ELR (cell line): ENCODE measurements at places on chromosomes 6 and 20.
A peak's percentile ranks its signal among the peaks of the same experiment; 100 is the strongest.

- peak; percentile 38 for DNase-seq
These were observed 150.8 kb downstream of the EDN1 start for GRCh38 chr6:12440981-12441380.

DNA sequence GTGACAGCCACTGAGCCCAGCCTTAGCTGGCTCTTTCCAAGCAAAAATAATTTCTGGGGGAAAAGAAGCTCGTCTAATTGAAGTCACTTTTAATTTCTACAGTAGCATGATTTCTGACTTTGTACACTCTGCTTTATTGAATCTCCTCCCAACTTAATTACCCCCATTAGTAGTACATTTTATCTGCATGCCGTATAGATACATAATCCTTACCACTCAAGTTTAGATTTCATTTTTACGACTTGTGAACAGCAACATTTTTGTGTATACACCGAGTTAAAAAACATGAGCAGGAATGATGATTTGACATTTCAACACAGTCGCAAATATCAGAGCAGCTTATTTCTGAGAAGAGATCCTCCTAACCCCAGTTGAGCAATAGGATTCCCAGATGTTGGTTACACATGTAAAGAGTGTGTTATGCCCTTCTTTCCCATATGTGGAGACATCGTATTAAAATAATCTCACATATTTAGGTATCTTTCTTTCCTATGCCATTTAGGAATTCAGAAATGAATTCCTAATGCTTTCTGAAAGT, 127.3 kb upstream of the MTHFD1L start:
- no peak for DNase-seq

DNA sequence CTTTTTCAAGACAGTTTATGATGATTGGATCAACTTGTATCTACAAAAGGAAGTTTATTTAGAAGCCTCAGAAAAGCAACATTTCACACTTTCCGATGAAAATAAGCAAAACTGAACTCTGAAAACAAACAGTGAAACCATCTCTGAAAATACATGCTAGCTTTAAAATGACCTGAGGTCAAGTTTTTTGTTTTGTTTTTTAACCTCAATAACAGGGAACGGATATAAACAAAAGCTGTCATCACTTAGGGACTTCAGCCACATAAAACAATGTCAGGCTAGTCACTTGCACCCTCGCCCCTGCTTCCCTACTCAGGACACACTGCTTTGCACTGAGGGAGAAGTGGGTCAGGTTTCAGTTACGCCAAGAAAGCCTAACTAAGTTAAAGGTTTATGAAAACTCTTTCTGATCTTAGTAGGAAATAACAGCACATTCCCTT, 11.6 kb downstream of the BACH2 start:
- DNase-seq = peak; percentile 16

- DNase-seq = no peak
These were observed 20.5 kb downstream of the UBE2V1 start for GRCh38 chr20:50092436-50092835.

DNA sequence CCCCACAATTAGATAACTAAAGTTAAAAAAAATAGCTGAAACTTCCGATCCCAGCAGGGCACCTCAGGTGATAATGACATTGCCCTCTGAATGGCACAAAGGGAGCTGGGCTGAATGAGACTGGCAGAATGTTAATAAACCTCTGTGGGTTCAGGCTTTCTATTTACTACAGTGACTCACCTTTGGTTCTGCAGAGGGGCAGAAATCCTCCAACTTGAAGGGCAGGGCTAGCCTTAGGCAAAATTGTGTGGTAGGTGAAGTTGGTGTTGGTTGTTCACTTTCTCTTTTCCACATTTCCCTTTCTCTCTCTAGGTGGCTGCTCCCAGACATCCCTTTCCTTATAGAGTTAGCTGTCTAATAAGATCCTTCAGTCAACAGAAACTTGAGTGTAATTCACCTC, 625.2 kb downstream of the EPM2A start:
- DNase-seq = peak; percentile 33

DNA sequence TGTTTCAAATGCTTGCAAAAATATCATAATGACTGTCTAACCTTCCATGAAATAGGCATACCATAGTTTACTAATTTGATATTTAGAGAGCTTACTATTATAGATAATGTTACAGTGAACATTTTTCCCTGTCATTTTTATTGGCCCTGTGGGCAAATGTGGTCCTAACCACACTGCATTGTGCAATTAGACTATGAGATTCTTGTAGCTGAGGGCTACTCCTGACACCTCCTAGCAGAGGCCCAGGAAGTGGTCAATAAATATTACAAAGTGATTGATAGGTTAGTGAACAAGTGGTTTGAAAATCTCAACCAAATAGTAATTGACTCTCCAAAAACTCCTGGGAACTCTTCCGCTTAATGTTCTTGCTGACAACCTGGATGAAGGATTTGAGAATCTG, 160.5 kb upstream of the KCNG1 start:
- peak; percentile 55 for DNase-seq

- no peak for DNase-seq
These were observed 3.8 kb upstream of the MLN start for GRCh38 chr6:33807606-33808005.

- DNase-seq = no peak
These were observed 31.8 kb downstream of the PLCB4 start for GRCh38 chr20:9100691-9101090.

DNA sequence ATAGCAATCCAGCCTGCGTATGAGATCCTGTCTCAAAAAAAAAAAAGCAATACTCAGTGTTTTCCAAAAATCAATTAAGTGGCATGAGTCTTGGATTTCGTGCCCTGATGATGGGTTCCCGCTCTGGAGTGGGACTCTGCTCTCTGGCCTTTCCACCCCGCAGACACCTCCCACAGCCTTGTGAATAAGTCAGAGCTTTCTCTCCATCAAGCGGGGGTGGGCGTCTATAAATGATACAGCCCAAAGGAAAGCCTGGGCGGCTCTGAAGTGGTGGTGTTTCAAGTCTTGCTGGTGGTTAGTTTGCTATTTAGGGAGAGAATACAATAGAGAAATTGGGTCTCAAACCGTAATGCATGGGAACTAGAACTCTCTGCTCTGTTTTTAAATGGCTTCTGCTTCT, 52.5 kb upstream of the TAGAP start:
- no peak for DNase-seq

GRCh38 chr6:127201321-127201720, 65.3 kb upstream of the RNF146 start:
- DNase-seq = peak; percentile 59

DNA sequence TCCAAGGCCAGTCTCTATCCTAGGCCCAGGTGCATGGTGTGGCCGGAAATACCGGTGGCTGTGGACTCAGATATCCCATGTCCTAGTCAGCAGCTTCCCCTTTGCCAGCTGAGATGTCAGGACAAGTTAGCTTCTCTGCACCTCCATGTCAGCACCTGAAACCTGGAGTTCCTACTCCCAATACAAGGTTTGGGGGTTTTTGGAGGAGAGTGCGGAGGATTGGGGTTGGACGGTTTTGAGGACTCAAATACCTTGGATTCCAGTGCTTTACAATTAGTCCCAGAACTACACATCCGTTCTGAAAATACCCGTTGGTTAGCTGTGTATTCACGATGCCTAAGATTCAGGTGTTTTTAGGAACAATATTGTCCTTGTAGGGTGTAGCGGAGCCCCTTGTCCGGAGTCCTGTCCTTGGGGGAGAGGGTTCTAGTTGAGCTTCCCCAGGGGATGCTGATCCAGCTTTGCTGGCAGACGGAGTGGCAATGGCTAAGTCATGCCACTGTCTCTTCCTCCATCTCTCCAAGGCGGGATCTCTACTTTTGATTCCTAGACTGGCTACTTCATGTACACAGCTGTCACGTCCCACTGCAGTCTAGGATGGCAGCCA, 45.0 kb downstream of the ADNP start:
- no peak for DNase-seq

DNA sequence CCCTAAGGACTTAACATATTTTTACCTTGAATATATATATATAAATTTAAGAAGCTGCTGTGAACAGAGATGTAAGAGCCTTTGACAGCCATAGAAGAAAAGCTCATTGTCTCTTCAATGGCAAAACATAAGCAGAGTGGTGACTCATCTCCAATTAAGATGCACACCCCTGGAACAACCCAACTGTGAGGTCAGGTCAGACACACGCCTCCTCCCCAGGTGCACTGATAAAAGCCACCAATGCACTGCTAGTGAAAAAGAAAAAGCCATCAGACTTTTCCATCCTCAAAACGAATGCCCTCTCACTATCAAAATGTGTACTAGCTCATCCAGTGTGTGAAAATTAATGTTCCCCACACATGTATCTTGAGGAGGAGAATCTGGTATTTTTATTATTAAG, 100.1 kb downstream of the SMLR1 start:
- peak; percentile 13 for DNase-seq

- peak; percentile 74 for DNase-seq
These were observed 4.0 kb downstream of the MKKS start for GRCh38 chr20:10430000-10430466.

DNA sequence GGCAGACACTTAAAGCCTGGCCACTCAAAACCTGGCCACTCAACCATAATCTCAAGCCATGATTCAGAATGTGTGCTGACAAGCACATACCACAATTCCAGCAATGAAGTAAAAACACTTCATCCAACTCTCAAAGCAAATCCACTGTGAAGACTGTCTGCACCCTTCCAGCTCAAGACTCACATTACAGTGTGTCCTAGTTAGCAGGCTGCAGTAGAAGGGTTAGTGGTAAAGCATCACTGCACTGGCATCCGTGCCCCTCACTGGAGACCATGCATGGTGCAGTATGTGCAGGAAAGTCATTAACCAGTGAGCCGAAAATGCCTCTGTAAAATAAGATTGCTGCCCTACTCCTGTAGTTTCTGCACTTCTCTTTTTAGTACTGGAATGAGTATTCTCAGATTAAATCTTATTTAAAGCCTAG, 43.4 kb downstream of the SLC23A2 start:
- no peak for DNase-seq

GRCh38 chr6:110358553-110359160, 508 bp upstream of the METTL24 start:
- DNase-seq = no peak

DNA sequence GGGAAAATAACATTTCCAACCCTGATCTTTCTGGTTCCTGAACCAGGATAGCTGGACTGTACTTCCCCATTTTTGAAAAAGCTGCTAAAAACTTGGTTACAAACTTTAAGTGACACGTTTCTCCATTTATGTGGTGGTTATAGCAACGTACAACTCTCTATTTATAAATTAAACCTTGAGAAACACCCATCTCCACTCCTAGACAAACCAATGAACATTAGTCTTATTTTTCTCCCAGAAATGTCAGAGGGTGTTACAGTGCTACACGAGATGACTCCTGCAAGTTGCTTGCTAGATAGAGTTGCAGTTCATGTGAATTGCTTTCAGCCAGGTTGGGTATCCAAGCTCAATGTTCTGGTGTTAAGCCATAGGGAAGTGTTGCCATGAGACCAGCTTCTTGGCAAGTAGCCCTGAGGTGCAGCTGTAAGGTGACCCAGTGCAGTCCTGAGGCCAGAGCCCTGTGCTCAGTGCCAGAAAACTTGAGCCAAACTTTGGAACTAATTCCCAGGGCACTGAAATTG, 51.3 kb upstream of the REV3L start:
- DNase-seq = no peak

GRCh38 chr20:7702141-7702540, 238.1 kb downstream of the HAO1 start:
- no peak for DNase-seq

GRCh38 chr20:13771853-13772453, 12.8 kb downstream of the ESF1 start:
- DNase-seq = peak; percentile 62

GRCh38 chr6:128516514-128516898, 3.9 kb downstream of the PTPRK start:
- peak; percentile 70 for DNase-seq

GRCh38 chr6:9890469-9890868, 524.4 kb downstream of the TFAP2A start:
- DNase-seq = no peak

DNA sequence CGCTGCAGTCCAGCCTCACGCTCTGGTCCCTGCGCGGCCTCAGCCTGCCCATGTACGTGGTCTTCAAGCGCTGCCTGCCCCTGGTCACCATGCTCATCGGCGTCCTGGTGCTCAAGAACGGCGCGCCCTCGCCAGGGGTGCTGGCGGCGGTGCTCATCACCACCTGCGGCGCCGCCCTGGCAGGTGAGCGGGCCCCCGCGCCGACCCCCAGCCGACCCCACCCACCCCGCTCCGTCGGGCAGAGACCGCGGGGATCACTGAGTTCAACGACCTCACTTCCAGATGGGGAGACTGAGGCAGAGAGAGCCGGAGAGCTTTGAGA, 545 bp downstream of the SLC35D3 start:
- no peak for DNase-seq

GRCh38 chr20:38757145-38757775, 9.0 kb downstream of the ACTR5 start:
- no peak for DNase-seq

DNA sequence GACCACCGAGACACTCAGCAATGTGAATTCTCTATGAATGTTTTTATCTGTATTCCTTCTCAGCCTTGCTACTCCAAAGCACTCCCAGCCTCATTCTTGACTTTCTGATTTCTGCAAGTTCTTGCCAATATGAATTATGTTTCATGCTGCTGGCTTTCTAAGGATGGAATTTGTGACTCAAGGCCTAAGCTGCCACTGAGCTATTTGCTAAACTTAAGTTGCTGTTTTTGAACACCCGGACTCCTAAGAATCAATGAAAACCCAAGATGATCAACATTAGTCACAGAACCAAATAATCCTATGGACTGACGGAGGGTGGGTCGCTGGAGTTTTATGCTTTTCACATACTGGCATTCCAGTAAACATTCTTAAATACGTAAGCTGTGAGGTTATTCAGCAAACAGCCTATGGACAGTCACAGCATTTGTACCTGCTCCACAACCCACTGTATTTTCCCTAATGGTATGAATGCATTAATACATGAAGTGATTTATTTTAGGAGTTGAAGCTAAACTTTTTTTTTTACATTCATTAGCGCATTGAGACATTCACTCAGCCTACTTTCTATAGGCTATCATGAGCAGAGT, 8.2 kb upstream of the PXDC1 start:
- peak; percentile 79 for DNase-seq
